ENCODE measurements at places on chromosomes 3 and 15. TPM values are rescaled to one million over a fixed set of nuclear protein-coding genes. Genes with fewer than 3 reads are reported as not detected.
A peak's percentile ranks its signal among the peaks of the same experiment; 100 is the strongest.

GRCh38 chr3:56424336-56424735 is 43.9 kb downstream of the ERC2 start:
- no peaks in the 10 kb centered on the region for H3K4me1 ChIP-seq
- no peak overlapping the region for H3K4me3 ChIP-seq

DNA sequence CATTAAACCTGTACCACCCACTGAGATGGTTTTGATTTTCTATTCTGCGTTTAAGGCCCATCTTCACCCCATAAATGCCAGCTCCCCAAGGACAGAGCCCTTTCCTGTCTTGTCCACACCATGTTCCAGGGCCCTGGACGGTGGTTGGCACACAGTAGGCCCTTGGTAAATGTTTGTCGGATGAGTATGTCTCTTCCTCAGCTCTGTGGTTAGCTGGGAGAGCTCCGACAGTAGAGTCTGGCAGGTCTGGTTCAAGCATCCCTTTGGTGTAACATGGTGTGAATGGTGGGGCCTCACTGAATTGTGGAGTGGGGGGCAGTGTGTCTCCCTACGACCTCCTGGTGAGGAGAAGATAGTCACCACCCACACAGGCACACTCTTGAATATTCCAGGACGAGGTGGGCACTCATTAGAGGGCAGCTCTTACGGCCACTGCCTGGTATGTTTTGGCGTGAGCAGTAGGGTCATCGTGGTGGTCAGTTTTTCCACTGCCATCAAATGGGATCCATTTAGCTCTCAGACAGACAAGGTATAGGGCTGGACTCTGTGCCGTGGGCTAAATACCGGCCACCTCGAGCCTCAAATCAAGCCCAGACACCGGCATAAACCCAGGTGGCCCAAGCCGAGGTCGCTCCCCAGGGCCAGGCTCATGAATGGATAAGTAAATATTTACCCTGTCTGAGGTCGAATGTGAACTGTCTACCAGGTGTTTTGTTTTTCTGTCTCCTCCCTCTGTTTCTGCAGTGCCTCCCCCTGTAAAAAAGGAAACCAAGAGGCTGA is 61.3 kb downstream of the SMAD3 start:
- peaks cover 86% of the 10 kb centered on the region for H3K4me1 ChIP-seq
- no peak overlapping the region for H3K4me3 ChIP-seq
- H3K27ac ChIP-seq = peak overlapping the region; percentile 11
- no peak for DNase-seq
- H3K27me3 ChIP-seq = no peaks in the 10 kb centered on the region
- peaks cover 20% of the 10 kb centered on the region for H3K36me3 ChIP-seq

DNA sequence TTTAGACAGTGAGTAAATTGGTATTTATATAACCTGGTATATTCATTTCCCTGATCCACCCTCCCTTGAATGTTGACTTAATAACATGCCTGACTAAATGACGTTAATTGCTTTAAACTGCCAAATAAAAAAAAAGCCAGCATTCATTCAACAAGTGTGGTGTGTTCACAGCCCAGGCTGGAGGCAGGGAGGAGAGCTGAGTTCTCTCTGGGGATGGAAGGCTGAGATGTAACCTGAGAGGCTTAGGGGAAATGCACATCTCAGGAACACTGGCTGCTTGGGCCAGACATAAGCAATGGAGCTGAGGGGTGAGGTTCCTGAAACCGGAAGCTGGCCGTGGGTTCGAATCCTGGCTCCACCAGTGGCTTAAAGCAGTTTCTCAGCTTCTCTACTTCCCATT is 17.3 kb downstream of the CACNA2D3 start:
- H3K4me1 ChIP-seq = no peaks in the 10 kb centered on the region
- H3K27ac ChIP-seq = no peak overlapping the region

DNA sequence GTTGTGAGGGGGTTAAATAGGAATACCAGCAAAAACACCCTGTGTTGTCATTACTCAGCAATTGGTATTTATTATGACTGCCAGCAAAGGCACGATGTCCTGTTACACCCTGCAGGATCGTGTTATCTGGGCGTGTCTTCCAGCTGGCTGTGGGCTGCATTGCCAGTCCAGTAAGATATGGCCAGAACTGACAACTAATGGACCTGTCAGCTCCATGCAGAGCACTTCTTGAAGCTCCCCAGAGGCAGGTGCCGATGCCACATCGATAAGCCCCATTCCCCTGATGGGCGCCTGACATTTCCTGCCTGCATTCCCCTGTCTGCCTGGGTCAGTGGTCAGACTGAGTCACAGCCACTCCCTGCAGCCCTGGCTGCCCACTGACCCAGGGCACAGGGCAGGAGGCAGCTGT is 79.7 kb upstream of the RASGRF1 start:
- DNase-seq = no peak
- H3K36me3 ChIP-seq = no peaks in the 10 kb centered on the region
- peaks cover 13% of the 10 kb centered on the region for H3K27me3 ChIP-seq
- H3K4me1 ChIP-seq = no peaks in the 10 kb centered on the region

WDR48 gene
- 88.6 TPM for total RNA-seq

AP3B2 gene
- total RNA-seq = 0.98 TPM

GOLGA8N gene
- total RNA-seq = 4.4 TPM

Data from CD4-positive, alpha-beta T cell (primary cell).